Hypothalamus (tissue), 51 donors: ENCODE measurements at places on chromosomes 6 and 20.
A peak's percentile ranks its signal among the peaks of the same experiment; 100 is the strongest.

DNA sequence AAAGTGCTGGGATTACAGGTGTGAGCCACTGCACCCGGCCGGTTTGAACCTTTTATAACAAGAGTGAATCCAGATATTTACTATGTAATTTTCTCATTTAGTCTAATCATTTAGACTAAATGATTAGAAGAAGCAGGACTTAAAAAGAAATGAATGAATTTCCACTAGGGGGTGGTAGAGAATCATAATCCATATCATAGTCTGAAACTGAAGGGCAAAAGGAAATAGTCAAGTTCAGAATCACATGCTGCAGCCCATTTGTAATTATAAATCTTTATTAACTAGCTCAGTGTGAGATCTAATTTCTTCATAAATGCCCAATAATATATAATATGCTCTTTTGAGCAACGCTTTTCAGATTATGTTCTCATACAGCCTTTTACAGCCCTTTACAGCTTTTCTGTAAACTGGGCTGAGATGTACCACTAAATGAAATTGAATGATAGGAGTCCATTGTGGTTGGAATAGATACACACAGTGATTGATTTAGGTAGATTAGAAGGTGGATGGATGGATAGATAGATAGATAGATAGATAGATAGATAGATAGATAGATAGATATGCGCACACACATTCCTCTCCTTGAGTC is 31.8 kb downstream of the PSMB9 start:
- DNase-seq, result no peak

GRCh38 chr6:81772741-81773140 is 20.3 kb upstream of the TENT5A start:
- DNase-seq, result no peak

- no peak for DNase-seq
Measured at GRCh38 chr6:49299279-49299678, 163.8 kb downstream of the MMUT start.

DNA sequence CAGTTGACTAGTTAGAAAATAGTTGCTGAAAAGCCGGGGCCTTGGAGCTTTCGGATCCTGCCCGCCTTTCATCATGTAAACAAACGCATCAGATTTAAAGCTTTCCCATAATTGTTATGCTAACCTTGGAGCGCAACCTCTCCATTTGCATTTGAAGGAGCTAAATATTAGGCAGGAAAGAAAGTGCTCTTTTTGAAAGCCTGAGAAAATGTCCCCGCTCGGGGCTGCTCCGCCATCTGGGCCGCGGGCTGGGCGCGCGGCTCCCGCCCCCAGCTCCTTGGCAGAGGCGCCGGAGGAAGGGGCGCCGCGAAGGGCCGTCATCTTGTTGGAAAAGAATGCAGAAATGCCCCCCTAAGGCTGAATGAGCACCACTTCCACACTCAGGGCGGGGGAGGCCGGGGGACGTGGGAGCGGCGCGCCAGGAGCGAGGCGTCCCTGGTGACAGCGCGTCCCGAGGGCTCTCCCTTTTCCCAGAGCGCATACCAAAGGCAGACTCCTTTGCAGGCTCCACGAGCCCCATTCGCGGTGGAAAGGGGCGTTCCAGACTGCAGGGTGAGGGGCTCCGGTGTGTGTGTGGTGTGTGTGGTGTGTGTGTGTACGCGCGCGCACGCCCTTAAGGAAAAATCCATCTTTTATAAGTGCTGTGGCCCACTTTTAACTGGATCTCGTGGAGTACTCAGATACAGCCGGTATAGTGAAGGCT is 145.6 kb upstream of the ID4 start:
- DNase-seq, result peak; percentile 2

- no peak for DNase-seq
Measured at GRCh38 chr6:29925727-29926412, 16.5 kb upstream of the HLA-A start.

- no peak for DNase-seq
Measured at GRCh38 chr6:33786736-33787135, 2.2 kb downstream of the LEMD2 start.

DNA sequence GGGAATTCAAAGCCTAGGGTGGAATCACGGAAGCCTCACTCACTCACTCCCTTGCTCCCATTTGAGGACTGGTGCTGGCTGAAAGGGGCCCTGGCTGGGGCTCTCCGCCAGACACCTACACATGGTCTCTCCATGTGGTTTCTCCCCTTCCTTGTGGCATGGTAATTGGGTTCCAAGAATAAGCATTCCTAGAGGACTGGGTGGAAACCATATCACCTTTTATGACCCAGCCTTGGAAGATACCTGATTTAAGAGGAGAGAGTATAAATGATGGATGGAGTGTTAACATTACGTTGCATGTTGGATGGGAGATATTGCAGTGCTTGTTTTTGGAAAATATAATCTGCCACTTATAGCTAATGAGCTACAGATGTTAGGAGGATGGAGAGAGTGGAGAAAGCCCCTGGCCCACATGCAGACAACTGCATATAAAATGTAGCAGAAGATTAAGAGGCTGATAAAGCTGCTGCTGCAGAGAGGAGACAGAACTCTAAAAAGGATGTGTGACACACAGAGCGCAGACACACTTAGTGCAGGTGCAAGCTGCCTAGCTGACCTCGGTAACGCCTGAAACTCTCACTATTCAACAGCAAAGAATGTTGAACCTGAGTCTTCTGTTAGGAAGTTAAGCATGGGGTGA is 23.3 kb upstream of the CDKN1A start:
- no peak for DNase-seq

GRCh38 chr6:145555084-145555483 is 180.2 kb downstream of the EPM2A start:
- no peak for DNase-seq

- DNase-seq, result no peak
Measured at GRCh38 chr6:54448617-54449016, 140.4 kb downstream of the TINAG start.

GRCh38 chr6:157847846-157848245 is 24.8 kb downstream of the SNX9 start:
- DNase-seq, result no peak

GRCh38 chr6:93222071-93222851 is 197.1 kb downstream of the EPHA7 start:
- DNase-seq, result no peak

DNA sequence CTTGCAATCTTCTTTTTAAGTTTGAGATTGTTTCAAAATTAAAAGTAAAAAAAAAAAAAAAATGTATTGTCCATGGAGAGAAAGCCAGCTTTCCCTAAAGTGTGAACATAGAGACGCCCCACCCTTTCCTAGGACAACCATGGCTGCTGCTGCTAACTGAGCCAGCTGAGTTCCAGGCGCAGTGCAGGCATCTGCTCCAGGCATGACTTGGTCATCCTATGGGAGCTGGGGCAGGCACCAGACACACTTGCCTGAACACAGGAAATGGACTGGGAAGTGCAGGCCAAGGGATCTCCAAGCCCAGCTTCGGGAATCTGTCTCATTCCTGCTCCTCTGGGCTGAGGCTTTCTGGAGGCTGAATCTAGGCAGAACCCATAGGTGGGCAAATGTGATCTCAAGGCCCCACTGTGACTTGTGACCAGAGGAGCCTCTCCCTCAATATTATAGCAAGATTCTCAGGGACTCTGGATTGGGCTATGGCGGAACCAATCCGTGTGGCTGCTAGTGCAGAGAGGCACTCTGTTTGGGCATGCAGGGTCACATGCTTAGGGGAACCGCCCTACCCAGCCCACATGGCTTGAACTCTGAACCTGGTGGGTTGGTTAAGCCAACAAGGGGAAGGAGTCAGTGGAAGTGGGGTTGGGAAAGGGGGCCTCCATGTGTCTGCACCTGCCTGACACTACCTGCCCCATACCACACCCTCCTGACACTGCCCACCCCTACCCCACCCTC is 138.2 kb upstream of the CST7 start:
- DNase-seq, result no peak

DNA sequence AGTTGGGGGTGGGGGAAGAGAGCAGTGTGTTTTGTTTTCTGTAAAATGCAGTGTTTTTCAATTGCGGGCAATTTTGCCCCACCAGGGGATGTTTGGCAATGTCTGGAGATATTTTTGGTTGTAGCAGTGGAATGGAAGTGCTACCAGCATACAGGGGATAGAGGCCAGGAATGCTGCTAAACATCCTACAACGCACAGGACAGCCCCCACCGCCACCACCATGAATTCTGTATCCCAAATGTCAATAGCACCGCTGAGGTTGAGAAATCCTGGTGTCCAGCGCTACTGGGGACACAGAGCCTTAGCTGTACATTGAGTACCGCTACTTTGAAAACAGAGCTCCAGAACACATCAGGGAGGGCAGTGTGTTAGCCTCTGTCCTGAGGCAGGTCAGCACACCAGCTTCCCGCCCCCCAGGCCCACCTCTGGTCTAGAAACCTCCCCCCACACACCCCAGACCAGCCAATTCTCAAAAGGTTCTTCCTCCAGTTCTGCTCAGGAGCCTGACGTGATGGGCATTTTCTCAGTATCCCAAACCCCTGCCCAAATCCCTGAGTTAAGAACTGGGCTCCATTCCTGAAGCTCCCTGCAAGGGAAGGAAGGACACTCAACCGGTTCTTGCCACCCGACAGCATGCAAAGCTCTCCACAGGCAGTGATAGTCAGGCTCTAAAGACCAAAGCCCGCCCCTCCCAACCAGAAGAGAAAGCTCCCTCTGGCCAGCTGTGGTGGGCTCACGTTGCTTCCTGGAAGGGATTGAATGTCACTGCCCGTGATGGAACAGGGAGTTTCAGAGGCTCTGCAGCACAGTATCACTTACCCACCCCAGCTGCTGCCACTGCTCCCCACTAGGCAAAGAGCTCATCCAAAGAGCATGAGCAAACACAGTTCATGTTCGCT is 321.5 kb upstream of the JARID2 start:
- DNase-seq, result no peak

DNA sequence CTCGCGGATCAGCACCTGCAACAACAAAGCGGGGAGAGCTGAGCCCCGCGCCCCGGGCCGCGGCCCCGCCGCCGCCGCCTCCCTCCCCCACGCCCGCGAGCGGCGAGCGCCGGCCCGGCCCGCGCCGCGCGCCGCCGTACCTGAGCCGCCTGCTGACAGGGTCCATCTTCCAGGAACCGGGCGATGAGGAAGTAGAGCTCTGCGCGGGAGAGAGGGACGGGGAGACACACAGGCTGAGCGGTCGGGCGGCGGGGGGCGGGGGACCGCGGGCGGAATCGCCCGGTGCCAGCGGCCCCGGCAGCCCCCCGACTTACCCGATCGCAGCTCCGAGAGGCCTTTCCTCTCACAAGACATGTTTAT is 359 bp downstream of the PHIP start:
- no peak for DNase-seq

- no peak for DNase-seq
Measured at GRCh38 chr20:18284805-18285533, 3.4 kb upstream of the ZNF133 start.

DNA sequence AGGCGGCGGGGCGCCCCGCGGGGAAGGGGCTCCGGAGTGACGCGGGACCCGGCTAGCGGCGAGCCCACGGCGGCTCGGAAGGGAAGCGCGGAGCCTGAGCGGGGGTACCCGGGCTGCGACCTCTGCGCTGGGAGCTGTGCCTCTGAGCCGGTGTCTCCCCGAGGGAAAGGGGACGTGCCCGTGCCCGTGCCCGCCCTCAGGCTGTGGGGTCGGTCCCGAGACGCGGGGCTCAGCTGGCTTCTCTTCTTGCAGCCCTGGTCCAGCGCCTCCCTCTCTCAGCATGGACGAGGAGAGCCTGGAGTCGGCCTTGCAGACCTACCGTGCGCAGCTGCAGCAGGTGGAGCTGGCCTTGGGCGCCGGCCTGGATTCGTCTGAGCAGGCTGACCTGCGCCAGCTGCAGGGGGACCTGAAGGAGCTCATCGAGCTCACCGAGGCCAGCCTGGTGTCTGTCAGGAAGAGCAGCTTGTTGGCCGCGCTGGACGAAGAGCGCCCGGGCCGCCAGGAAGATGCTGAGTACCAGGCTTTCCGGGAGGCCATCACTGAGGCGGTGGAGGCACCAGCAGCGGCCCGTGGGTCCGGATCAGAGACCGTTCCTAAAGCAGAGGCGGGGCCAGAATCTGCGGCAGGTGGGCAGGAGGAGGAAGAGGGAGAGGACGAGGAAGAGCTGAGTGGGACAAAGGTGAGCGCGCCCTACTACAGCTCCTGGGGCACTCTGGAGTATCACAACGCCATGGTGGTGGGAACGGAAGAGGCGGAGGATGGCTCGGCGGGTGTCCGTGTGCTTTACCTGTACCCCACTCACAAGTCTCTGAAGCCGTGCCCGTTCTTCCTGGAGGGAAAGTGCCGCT is 686 bp downstream of the ZGPAT start:
- no peak for DNase-seq

DNA sequence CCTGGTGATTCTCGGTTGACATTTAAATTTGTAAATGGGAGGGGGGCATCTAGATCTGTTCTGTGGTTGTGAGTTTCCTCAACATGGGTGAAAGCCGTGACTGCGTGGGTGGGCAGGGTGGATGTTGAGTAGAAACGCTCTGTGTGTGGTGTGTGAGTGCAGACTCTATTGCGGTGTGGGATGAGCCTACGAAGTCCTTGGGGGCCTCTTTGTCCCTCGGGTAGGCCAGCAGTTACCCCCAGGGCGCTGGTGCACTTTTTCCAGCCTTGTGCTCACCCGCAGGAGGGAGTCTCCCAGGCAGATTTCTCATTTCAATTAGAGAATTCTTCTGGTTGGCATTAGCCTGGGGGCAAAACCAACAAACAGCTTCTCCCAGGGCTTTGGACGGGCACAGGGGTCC is 10.6 kb downstream of the TOX2 start:
- no peak for DNase-seq

DNA sequence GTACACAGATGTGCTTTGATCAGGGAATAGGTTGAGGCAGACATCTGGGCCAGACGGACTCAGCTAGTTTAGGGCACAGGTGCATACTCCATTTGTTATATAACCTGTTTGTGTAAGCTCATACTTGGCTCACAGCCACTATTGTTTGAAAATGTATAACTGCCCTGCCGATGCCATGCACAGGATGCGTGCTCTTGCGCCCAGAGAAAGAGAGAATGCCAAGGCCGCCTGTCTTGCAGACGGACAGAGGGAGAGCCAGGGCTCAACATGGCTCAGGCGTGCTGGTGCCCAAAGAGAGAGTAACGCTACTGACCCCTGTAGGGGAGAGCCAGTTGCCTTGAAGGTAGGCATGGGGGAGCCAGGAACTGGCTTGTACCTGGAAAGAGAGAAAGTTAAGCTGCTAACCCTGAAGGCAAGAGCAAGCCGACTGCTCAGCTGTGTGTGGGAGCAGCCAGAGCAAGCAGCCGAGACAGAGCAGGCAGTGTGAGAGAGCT is 57.7 kb downstream of the FAM229B start:
- no peak for DNase-seq

DNA sequence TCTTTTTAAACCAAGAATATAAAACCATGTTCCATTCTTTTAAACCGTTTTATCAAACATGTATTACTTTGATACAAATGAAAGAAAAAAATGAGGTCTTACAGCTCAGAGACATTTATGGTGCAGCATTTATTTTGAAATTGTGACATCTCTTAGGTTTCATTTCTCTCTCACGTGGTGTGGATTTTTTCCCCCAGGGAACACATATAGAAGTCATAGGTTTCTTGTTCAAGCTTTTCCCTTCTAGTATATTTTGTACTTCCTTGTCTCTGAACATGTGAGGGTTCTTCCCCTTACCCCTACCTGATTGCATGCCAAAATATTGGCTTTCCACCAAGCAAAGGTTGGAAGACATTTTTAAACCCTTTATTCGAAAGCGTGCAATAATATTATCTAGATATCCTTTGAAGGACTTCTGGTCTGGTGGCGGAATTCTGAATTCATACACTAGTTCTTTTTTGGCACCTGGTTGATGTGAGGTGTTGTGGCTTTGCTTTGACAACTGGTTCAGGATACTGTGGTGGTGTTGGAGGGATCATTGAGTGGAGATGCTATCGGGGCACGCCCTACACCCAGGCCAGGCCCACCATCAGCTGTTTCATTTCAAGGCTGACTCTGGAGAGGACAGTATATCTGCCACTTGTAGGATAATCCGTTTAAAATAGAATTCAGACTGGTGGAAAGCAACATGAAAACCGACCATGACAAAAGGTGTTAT is 5.6 kb upstream of the FAM50B start:
- no peak for DNase-seq
